ENCODE measurements at places on chromosomes 2 and 18. TPM values are rescaled to one million over a fixed set of nuclear protein-coding genes. Genes with fewer than 3 reads are reported as not detected.

Gene KIF3C
- 14.3 TPM for total RNA-seq

Gene PLEKHA3
- 23.5 TPM for total RNA-seq

DNA sequence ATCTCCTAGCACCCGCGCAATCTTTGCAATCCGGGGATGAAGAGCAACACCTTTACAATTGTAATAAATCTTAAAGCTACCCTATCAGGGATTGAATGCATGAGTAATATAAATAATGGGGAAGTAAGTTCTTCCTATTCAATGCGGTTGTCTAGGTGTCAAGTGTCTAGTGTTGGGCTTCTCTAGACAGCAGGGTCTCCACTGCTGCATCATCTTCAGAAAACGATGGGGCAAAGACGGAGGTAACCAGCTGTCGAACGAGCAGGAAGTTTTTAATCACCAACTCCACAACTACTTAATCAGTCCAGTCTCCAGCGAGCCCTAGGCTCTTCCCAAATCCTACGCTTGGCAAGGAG, 573 bp downstream of the STAM2 start:
- peak overlapping the region; percentile 92 for H3K27ac ChIP-seq
- DNase-seq, result no peak
- peak overlapping the region; percentile 87 for H3K4me3 ChIP-seq
- peaks cover 41% of the 10 kb centered on the region for H3K4me1 ChIP-seq
- no peaks in the 10 kb centered on the region for H3K27me3 ChIP-seq
- no peaks in the 10 kb centered on the region for H3K36me3 ChIP-seq

GRCh38 chr18:75677696-75678455, 250.4 kb upstream of the SMIM21 start:
- no peak for DNase-seq
- H3K27me3 ChIP-seq, result no peaks in the 10 kb centered on the region
- H3K4me3 ChIP-seq, result no peak overlapping the region
- no peak overlapping the region for H3K27ac ChIP-seq
- no peaks in the 10 kb centered on the region for H3K36me3 ChIP-seq
- H3K4me1 ChIP-seq, result peaks cover 13% of the 10 kb centered on the region

DNA sequence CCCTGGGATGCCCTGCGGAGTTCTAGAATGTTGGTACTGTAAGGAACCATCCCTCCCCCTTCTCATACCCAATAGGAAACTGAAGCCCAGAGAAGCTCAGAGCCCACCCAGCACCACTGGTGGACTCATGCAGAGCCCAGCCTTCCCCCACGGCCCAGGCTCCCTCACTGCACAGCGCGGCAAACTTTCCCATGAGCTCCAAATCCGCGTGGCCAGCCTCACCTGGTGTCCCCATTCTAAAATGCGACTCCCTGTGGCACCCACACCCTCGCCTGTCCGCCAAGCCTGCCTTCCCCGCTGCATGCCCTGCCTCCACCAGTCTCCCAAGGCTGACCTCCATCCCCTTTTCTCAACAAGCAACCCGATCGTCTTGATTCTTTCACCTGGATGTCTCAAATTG, 51.1 kb downstream of the PTGR3 start:
- H3K27me3 ChIP-seq, result no peaks in the 10 kb centered on the region
- DNase-seq, result no peak
- H3K27ac ChIP-seq, result no peak overlapping the region
- no peak overlapping the region for H3K4me3 ChIP-seq
- H3K36me3 ChIP-seq, result no peaks in the 10 kb centered on the region

DNA sequence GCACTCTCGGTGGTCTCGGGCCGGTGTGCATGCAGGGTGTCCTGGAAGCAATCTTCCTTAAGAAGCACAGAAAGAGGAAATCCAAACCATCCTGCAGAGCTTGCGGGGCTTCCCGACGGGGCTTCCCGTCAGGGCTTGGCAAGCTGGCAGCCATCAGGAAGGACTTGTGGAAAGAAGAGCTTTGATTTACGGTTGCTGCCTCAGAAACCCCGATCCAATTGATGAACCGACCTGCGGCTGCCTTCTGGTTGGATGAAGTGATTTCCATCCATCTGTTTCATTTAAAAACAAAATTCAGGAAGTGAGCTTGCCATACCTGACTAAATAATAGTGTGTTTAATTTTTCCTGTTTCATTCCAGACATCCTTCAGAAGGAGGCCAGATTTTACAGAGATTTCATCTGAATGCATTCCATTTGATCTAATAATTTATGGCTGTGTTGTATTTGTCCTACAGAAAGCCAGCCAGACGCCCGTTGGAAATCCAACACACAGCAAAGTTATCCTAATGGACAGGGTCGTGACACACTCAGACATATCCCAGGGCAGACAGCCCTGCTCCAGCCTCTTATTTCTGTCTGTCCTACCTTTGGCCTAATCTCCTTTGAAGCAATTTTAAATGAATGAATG, 141.3 kb downstream of the SEPTIN10 start:
- DNase-seq, result no peak
- no peak overlapping the region for H3K4me3 ChIP-seq
- no peak overlapping the region for H3K27ac ChIP-seq
- peaks cover 14% of the 10 kb centered on the region for H3K4me1 ChIP-seq
- H3K27me3 ChIP-seq, result no peaks in the 10 kb centered on the region

- H3K4me3 ChIP-seq, result no peak overlapping the region
- no peak for DNase-seq
- peaks cover 16% of the 10 kb centered on the region for H3K36me3 ChIP-seq
- no peaks in the 10 kb centered on the region for H3K27me3 ChIP-seq
- no peaks in the 10 kb centered on the region for H3K4me1 ChIP-seq
Observed at GRCh38 chr2:28296243-28296642, 96.4 kb upstream of the FOSL2 start.

GRCh38 chr18:47250391-47251046, 941 bp downstream of the SKOR2 start:
- no peaks in the 10 kb centered on the region for H3K36me3 ChIP-seq
- H3K27ac ChIP-seq, result no peak overlapping the region
- DNase-seq, result no peak

Data from esophagus muscularis mucosa (tissue), 4 donors.